ENCODE measurements at places on chromosomes 13 and 19.
A peak's percentile ranks its signal among the peaks of the same experiment; 100 is the strongest.

- no peak for DNase-seq
Observed at GRCh38 chr13:26468265-26468801, 89.2 kb upstream of the WASF3 start.

GRCh38 chr13:23550163-23550562, 20.0 kb upstream of the TNFRSF19 start:
- no peak for DNase-seq

DNA sequence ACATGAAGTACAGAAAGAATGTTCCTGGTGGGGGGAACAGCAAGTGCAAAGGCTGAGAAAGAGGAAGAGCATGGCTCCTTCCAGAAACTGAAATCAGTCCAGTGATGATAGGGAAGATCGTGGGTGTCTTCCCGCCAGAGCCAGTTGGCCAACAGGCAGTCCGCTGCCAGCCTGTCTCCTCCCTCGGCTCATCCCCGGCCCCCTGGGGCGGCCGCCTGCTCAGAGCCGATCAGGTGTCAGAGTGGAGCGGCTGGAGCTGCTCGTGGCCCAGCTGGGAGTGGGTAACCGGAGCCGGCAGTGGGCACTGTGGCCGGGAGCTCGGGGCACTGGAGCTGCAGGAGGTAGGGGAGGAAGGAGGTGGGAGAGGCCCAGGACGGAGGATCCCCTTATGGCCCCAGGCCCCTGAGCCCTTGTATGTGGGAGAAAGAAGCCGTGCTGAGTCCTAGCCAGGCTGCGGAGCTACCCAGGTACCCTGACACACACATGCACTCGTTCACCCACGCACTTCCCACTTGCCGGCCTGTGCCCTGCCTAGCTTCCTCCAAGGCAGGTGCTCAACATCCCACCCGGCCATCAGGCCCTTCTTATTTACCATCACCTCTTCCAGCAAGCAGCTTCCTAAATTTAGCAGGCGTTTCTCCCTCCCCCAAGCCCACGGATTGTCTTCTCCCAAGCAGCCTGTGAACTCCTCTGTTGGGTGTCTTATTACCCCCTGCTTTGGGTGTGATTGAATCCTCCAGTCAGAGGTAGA, 1.7 kb downstream of the ANKRD24 start:
- DNase-seq = no peak

DNA sequence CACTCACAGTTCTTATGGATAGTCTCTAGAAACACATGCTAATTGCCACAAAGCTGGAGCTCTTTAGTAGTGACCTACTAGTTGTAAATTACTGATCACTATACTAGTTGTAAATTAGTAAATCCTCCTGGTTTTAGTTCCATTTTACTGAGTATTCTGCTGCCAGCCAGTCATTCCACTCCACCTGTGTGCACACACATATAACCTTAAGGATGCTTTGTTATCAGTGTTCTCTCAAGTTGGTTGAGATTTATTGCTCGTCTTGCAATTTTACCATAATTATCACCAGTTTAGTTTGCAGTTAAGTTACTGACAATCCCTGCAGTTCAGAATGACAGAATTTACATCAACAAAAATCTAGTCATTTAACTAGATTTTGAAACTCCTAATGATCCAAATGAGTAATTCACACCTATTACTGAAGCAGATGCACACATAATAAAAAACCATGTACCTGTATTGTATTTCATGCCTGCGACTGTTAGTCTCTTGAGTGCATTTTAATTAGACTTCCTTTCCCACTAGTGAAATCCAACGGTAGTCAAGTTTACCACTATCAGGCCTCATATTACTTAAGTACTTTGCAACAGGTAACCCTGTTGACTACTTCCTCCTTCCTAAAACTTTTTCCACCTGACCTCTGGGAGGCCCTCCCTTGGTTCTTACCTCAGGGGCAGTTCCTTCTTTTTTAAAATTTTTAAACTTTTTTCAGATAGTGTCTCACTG, 7.6 kb downstream of the TPT1 start:
- no peak for DNase-seq

DNA sequence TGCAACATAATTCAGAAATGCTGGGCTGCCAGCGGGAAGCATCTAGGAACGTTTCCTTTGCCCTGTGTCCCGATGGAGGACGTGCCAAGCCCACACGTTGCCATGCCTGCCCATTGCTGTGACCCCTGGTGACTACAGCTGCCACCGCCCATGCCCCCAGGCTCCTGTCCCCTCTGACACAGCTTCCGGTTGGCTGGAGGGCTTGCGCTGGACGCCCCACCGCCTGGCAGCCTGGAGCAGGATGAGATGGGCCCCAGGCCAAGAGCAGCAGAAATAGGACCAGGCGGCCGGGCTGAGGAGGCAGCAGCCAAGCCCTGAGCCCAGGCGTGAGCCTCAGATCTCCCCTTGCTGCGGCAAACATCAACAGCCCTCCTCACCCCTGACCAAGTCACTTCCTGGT, 125.9 kb downstream of the COL4A2 start:
- no peak for DNase-seq

- peak; percentile 80 for DNase-seq
Observed at GRCh38 chr19:1025960-1026782, at the start of gene CNN2. Gene CNN2, plus strand, starts transcription at chr19:1026608. Its CDS starts 54 bp downstream, at chr19:1026662.

DNA sequence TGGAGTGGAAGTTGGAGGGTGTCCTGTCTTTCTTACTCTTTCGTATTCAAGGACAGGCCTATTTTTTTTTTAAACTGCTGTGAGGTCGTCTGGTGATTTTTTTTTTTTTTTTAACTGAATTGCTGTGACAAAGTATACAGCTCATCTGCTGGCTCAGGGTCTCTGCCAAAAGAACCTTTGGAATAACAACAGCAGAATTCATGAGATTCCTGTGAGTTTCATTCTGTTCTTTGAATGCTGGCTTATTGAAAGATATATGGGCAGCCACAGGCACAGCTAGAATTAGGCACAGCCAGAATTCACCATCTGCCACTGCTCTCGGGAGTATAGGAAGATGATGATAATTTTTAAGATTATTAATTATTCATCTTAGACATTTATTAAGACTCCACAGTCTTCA, 21.4 kb upstream of the FRY start:
- no peak for DNase-seq

- no peak for DNase-seq
Observed at GRCh38 chr13:50355797-50356196, 340.6 kb downstream of the KCNRG start.

- DNase-seq = no peak
Observed at GRCh38 chr19:50873056-50873455, at the start of gene KLK2. Gene KLK2, plus strand, starts transcription at chr19:50873439. Its CDS starts 35 bp downstream, at chr19:50873474.

DNA sequence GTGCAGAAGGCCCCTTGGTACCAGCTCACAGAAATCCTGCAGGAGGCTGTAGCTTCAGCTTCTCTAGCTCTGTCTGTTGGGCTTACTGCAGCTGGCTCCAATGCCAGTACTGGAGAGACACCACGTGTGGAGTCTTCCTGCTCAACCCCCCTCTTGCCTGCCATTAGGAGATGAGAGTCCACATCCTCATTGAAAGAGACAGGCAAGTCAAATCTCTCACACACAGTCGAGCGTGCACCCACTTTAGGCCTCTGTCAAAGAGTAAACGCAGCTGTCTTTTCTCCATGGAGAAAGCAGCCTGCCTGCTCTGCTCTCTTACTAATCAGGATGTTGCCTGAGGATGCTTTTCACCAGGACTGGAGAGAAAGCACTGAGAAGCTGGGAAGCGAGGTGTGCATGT, 523.0 kb upstream of the NBEA start:
- no peak for DNase-seq

- DNase-seq = no peak
Observed at GRCh38 chr19:17469481-17470067, 750 bp upstream of the SLC27A1 start.

- no peak for DNase-seq
Observed at GRCh38 chr13:46667687-46668281, 114.8 kb downstream of the LRCH1 start.

DNA sequence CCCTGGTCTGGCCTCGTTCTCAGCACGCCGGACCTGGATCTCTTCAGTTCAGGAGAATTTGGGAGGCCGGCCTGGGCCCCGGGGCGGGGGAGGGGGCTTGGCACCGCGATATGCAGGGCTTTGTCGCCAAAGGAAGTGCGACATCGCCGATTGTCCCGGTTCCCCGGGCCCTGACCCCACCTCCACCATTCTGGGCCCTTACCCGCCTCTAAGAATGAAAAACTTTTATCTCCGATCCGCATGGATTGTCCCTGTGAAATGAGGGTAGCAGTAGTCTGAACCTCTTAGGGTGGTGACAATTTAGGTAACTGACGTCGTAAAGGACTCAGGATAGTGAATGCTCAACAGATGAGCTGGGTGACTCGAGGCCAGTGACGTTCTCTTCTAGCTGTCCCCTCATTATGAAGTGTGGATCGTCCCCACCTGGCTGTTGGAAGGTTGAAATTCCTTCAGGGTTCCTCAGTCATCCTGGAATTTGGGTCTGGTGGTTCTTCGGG, 650 bp downstream of the DDA1 start:
- no peak for DNase-seq

GRCh38 chr13:112877066-112877465, 91.9 kb upstream of the MCF2L start:
- no peak for DNase-seq

DNA sequence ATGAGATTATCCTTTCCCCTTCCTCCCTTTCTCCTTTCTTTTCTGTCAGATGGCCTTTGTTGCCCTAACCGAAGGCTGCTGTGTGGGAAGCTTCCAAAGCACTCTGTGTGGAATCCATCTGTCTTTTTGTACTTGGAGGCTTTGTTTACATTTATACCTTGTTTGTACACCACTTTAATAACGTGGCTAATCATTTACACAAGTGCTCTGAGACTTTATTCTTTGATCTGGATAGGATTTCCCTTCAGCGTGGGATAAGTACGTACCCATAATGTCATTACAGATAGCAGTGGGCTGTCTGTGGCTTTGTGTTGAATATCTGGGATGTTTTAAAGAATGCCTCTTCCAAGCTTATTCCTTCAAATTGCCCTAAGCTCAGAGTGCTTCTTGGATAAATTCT, 684.7 kb upstream of the SLITRK5 start:
- no peak for DNase-seq

DNA sequence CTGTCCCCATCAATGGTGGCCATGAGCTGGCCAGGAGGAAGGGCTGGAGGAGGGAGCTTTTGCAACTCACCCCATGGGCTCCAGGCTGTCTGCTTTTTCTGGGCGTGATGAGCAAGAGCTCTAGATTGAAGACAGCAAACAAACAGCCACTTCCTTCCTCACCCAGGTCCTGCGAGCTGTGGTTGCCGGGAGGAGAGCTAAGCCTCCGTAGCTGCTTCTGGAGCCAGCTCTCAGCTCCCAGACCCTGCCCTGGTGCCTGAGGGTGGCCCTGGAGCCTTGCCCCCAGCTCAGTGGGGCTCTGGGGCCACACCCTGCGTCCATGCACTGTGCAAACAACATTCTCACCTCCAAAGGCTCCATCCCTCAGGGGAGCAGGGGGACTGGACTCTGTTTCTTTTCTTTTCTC, 6.2 kb downstream of the MYO1F start:
- no peak for DNase-seq

GRCh38 chr19:21202865-21203494, 61.1 kb downstream of the ZNF431 start:
- DNase-seq = peak; percentile 19

GRCh38 chr19:4669723-4670480, at the start of gene MYDGF:
Gene MYDGF, minus strand, starts transcription at chr19:4670342. Its CDS starts 8 bp downstream, at chr19:4670334.
- DNase-seq = peak; percentile 76

- no peak for DNase-seq
Observed at GRCh38 chr13:99399623-99399974, 92.4 kb upstream of the GPR183 start.

DNA sequence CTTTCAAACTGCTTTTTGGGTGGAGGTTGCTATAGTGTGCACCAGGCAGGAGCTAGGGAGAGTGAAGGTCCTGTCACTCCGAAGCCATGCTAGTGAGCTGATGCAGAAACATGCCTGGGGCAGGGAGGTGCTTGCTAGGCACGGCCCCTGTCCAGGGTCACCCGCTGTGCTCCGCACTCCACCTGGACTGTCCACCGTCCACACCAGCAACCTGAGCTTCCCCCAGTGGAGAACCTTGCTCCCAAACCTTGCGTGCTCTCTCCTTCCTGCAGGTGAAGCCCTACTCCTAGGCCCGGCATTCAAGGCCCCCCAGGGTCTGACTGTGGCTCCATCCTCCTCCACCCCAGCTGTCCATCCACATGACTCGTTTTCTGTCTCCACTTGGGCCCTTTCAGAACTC, 12.3 kb downstream of the SLC15A1 start:
- DNase-seq = no peak

GRCh38 chr19:5200844-5201243, 139.8 kb downstream of the PTPRS start:
- no peak for DNase-seq

GRCh38 chr13:54705738-54706137, 1677.1 kb downstream of the OLFM4 start:
- no peak for DNase-seq

GRCh38 chr19:10321417-10321797, 5.6 kb upstream of the FDX2 start:
- no peak for DNase-seq

GRCh38 chr19:46132508-46133100, 8.1 kb upstream of the IGFL3 start:
- peak; percentile 18 for DNase-seq

- DNase-seq = peak; percentile 91
Observed at GRCh38 chr13:21465710-21466160, 6.6 kb upstream of the ZDHHC20 start.

DNA sequence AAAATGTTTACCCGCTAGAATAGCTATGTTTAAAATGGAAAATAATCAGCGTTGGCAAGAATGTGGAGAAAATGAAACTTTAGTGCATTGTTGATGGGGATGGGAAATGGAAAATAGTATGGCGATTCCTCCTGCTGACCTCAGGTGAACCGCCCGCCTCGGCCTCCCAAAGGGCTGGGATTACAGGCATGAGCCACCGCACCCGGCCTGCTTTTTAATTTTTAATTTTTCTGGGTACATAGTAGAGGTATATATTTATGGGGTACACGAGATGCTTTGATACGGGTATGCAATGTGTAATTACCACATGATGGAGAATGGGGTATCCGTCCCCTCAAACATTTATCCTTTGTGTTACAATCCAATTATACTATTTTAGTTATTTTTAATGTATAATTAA, 7.3 kb upstream of the NLRP8 start:
- no peak for DNase-seq

- DNase-seq = no peak
Observed at GRCh38 chr19:24140099-24140498, 53.1 kb downstream of the ZNF254 start.

DNA sequence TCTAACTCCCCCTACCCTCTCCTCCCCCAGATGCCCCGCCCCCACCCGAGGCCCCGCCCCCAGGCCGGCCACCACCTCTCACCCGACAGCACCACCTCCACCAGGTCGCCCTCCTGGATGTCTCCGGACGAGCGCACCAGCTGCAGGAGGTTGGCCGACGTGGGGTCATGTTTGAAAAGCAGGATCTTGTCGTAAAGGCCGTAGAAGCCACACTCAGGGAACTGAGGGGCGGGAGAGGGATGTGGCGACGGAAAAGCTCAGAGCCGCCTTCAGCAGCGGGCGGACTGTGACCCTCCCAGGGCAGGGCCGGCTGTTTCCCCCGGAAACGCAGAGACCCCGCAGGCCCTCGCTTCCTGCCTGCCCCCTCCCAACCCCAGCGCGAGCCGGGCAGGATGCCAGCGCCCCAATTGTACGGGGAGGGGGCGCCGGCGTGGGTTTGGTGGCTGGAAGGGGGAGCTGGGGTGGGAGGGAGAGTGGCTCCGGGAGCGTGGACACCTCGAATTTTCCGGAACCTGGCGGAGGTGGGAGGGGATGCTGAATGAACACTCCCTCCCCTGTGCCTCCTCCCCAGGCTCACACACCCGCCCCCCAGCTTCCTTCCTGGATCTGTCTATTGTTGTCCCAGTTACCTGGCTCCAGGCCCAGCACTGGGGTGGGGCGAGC, 3.0 kb downstream of the PRKD2 start:
- DNase-seq = peak; percentile 99

GRCh38 chr19:37303591-37304171, 67.2 kb upstream of the ZNF527 start:
- no peak for DNase-seq

GRCh38 chr19:14031719-14032480, at the start of gene IL27RA:
Gene IL27RA, plus strand, starts transcription at chr19:14031762. Its CDS starts 111 bp downstream, at chr19:14031873.
- peak; percentile 28 for DNase-seq
